NCI-H187 treated with DMSO at 0.1 percent for 48 hours (cell line): ENCODE measurements at places on chromosomes 11 and 22.

DNA sequence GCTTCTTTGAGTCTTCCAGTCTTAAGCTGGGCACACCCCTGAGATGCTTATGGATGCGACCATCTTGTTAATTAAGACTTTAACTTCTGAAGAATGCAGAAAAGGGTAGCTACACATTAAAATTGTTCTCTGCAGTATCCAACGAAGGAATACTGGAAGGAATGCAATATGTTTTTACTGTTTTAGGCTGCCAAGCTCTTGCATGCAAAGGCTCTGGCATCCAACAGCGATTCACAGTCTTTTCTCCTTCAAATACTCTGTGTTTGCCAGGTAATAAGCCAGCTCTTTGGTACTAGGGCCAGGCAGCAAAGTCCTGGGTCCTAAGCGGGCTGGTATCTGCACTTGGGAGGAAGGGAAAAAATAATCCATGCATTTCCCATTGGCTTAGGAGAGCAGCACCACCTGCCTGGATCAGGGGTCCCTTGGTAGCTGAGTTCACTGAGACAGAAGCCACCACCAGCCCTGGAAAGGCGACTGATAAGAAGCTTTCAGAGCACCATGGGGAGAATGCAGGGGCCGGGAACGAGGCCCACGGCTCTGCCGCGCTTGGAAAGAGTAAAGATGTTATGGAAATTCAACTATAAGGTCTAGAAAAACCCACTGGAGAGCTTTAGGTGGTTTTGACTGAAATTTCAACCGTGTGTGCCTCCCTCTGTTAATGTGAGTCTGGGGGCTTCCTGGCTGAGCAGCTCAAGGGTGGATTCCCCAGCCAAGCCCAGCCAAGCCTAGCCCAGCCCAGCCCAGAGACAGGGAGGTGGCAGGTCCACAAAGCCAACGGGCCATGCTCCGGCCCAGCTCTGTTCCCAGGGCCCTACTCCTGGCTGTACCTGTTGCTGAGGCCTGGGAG, 67.0 kb upstream of the CCND1 start:
- no peak for DNase-seq

- no peak for DNase-seq
Observed at GRCh38 chr11:13897646-13898276, 64.8 kb upstream of the SPON1 start.

DNA sequence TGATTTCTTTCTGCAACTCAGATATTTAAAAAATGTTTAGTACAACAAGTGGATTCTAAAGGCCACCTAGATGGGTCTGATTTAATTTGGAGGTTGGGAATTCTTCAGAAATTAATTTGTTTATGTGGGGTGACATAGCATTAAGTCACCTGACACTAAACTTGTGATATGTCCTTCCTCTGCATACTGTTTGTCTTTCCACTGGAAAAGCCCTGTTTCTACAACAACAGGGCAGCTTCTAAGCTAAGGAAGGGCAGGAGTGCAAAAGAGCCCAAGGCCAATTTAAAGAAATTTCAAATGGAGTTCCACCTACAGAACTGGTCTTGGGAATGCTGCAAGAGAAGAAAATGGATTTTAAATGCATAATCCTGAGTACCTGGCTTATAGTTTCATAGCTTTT, 319.2 kb downstream of the SOX6 start:
- no peak for DNase-seq

DNA sequence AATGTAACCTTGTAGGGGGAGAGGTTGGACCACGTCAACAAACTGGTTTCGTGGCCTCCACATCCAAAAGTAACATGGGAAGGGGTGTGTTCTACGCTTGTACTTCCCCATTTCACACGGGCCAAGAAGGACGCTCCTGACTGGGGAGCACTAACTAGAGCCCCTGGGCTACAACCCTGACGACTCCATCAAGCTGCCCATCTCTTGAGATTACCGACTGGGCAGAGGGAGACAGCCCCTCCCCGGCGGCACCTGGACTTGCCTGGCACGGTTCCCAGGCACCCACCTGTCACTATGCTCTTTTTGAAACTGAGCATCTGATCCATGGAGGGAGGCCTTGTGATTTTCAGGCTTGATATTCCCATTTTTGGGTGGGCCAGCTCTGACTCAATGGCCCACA, 68.5 kb downstream of the SHANK2 start:
- no peak for DNase-seq

DNA sequence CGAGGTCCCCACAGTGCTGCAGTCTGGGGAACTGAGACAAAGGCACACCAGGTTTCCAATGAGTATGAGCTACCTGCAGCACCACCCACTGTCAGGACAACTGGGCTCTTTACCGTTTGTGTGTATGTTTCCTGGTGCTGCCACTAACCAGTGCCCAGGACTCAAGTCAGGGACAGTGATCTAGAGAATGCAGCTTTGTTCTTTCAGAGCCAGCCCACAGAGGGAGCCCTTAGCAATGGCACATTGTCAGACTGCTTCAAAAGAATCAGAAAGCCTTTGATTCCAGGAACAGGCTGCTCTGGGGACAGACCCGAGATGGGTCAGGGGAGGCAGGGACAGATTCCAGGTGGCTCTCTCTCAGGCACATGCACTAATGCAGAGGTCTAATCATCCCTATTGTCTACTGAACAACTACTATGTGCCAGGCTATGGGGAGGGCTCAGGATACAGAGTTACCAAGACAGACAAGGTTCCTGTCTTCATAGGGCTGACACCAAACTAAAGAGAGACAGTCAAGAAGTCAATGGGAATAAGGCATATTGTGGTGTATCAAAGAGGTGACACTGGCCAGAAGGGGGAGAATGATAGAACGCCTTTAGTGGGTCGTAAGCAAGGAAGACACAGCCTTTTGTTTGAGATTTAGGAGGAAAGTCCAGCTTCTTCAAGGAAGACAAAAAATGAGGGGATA, 103.7 kb downstream of the VPREB1 start:
- no peak for DNase-seq

- no peak for DNase-seq
Observed at GRCh38 chr11:112786886-112787530, 174.2 kb upstream of the NCAM1 start.

DNA sequence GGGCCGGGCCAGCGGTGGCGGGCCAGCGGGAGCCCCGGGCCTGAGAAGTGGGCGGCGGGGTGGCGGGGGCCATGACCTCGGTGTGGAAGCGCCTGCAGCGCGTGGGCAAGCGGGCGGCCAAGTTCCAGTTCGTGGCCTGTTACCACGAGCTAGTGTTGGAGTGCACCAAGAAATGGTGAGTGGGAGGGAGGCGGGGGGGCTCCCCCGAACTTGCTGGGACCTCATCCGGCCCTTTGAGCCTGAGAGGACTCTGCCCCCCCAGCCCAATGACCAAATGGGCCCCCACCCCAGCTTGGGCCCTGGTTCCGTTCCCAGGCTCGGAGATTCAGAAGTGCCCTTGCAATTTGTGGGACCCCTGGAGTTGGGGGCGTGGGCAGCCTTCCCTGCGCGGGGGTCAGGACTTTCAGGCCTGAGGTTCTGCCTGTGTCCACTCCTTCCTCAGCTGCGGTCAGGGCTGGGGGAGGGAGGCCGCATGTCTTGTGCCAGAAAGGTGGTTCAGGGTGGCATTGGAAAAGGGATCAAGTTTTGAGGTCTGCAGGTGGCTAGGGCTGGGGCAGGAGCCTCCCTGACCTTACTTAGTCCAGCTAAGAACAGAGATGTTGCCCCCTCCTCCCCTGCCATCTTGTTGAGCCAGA, 496 bp downstream of the EHBP1L1 start:
- DNase-seq, result no peak

- DNase-seq, result no peak
Observed at GRCh38 chr22:39530692-39531331, 1.7 kb downstream of the RPS19BP1 start.

- no peak for DNase-seq
Observed at GRCh38 chr11:116918925-116919655, 81.7 kb upstream of the APOA1 start.

GRCh38 chr11:112817376-112817775, 143.8 kb upstream of the NCAM1 start:
- DNase-seq, result no peak

GRCh38 chr11:68335683-68336082, 23.3 kb downstream of the LRP5 start:
- DNase-seq, result no peak

DNA sequence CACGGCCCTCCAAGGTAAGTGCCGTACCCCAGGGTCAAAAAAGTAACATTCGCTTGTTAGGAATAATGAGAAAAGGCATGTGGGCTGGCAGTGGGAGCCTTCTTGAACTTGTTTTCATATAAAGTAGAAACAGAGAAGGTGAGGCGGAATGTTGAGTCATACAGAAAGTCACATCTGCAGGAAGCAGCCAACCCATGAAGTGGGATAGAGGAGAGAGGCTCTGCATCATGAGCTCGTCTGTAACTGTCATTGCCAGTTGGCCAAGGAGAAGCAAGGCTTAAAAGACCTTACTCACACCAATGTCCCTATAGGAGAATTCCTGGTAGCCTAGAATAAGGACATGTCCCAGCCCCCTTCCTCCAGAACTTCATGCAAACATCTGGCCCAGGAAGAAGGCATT, 253.3 kb downstream of the BUD13 start:
- DNase-seq, result no peak

GRCh38 chr11:117584056-117584830, 212.8 kb downstream of the DSCAML1 start:
- no peak for DNase-seq

GRCh38 chr11:99584830-99585229, 564.1 kb downstream of the CNTN5 start:
- no peak for DNase-seq

DNA sequence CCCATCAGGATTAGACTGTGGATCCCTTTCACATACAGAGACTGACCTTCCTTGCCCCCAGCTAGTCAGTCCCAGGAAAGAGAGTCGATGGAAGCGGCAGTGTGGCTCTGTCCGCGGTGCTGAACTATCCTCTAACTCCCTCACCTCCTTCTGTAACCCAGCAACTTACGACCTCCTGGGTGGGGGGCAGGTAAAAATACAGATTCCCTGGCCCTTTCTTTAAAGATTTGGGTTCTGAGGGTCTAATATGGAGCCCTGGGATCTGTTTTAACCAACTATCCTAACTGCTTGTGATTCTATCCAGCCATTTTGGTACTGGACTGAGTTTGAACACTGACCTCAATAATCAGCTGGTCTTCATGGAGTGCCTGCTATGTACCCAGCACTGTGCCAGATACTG, 23.2 kb downstream of the MFNG start:
- DNase-seq, result no peak

- DNase-seq, result no peak
Observed at GRCh38 chr11:69985331-69985640, 92.8 kb upstream of the ANO1 start.

DNA sequence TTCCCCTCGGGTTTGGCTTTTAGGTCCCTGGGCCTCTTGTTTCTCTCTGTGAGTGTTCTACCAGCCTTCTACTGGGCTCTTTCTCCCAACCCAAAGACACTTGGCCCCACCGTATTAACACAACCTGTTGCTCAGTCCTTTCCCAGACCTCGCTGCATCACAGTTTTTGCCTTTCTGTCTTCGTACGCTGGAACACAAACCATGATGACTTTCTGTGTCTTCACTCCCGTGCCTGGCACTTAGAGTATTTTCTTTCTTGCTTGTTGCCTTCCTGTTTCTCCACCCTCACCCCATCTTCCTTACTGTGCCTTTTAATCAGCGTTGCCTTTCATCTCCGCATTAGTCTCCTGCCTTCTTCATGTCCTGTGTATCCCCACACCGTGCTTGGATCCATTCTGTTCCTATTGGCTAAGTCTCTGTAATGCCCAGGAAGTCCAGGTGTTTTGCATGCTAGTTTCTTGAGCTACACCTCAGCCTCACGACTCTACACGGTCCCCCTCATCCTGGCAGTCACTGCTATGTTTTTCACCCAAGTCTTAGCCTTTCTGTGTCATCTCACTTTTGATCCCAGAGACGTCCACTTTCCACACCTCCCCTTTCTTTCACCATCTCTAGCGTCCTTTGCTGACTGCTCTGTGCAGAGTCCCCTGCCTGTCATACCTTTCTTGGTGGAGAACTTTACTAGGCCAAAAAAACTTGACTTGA, 1.6 kb downstream of the MARK2 start:
- no peak for DNase-seq

- DNase-seq, result no peak
Observed at GRCh38 chr22:26461188-26461810, 22.3 kb downstream of the HPS4 start.

DNA sequence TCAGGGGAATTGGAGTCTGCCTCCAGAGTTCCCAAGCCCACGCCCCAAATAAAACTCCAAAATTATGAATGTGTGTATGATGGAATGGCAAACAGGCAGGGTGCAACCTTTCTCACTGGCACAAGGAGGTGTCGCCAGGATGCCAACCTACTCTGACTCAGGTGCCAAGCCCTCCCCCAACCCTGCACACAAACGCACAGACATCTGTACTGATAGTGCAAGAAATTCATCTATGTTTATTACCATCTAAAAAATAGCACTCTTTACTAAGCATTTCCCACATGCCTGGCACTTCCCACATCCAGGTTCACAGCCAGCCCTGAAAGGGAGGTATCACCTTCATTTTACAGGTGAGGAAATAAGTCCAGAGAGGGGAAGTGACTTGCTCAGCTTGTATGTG, 1.2 kb downstream of the PLA2G3 start:
- no peak for DNase-seq

DNA sequence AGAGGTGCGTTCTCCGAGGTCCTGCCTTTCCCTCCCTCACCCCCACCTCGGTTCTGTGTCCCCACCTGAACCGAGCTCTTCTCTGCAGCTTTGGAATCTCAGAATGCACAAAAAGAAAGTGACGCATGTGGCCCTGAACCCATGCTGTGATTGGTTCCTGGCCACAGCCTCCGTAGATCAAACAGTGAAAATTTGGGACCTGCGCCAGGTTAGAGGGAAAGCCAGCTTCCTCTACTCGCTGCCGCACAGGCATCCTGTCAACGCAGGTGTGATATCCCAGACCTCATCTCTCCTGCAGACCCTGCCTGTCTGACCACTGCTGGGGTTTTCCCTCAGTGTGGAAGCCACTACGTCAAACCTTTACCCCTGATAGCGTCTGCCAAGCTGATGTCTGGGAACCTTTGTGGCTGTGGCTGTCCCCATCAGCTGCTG, 13.9 kb downstream of the ACP2 start:
- no peak for DNase-seq

DNA sequence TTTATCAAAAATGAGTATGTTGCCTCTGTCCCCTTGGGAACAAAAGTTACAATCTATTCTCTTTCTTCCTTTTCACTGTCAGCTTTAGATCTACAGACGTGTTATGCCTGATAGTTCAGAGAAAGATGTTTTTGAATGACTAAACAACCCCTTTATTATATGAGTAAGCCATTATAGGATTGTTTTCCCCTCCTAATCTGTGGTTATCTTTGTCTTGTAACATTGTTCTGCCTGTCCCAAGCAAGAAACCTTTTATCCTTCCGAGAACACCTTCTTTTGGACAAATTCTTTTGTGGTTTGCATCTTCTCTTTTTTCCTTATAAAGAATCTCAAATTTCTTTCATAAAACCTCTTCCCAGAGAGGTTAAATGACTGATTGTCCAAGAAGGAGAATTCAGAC, 208.4 kb downstream of the DDX10 start:
- DNase-seq, result no peak

DNA sequence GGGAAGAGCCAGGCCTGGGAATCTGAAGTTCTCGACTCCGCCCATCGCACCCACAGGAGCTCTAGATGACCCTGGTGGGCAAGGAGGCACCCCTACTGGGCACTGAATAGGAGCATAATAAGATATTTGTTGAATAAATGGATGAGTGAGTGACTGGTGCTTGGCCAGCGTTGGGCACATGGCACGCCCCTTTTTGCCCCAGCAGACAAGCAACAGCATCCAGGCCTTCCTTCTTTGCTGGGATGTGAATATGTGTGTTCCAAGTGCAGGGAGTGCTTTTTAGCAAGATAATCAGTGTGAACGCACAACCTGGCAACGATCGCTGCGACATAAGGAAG, 443 bp upstream of the CELF1 start:
- DNase-seq, result no peak
